ENCODE measurements at places on chromosomes 2 and 18.

DNA sequence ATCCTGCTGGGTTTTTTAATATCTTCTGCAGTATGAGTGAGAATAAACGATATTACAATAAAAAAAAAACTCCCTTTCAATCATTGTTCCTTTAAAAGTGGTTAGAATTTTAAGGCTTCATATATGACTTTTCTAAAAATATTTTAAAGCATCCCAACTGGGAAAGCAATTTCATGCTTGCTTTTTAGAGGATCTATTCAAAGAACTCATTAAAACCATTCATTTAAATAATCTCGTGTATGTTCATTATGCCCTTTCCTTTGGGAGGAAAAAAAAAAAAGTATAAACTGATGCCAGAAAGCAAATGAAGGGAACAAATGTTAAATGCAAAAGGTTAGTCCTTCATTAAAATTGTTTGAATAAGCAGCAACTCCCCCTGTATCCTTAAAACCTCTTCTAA lies 81.2 kb downstream of the XIRP2 start:
- no peak for DNase-seq

- DNase-seq = no peak
Observed at GRCh38 chr2:146591908-146592307, 1252.9 kb upstream of the ACVR2A start.

DNA sequence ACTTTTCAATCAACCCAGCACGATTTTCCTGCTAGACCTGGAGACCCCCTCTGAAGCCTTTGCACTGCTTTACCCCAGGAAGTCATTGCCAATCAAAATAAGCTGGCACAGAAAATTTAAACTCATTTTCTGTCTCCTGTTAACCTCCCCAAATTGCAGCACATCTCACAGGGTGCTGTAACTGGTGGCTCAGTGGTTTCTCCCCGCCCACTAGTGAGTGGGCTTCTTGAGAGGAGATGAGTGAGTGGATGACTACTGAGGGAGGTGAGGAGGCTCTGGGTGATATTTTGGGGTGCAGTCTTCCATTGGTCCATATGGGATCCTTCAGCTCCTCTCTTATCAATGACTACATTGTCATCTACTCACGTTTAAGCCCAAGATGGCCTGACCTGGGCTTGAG lies 239.8 kb upstream of the HS6ST1 start:
- no peak for DNase-seq

- no peak for DNase-seq
Observed at GRCh38 chr2:118986738-118987137, 44.7 kb downstream of the MARCO start.

DNA sequence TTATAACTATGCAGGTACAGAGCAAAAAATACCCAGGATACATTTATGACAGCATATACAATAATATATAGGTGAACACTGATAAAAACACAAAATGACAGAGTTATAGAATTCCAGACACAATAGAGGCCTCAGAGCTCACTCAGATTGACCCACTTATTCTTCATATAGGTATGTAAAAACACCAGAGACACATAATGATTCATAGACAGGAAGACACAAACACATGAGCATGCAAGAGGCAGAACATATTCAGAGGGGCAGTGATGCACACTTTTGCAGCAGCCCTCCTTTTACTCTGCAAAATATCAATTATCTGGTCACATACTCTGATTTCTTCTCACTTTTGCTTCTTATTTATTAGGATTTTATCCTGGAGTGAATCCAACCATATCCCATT lies 633.3 kb upstream of the ACVR2A start:
- DNase-seq = no peak

GRCh38 chr2:223095207-223095606 lies 43.2 kb downstream of the KCNE4 start:
- no peak for DNase-seq

DNA sequence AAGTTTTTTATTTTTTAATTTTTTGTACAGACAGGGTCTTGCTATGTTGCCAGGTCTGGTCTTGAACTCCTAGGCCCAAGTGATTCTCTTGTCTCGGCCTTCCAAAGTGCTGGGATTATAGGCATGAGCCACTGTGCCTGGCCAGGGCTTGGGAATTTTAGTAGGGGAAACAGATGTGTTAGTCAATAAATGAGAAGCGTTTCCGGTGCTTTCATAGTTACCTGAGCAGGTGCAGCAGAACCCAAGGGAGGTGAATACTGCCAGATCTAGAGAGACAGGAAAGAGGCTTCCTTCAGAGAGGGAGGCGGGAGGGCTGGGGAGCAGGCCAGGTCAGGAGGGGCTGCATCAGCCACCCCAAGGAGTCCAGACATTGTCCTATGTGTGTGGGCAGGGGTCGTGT lies 30.5 kb upstream of the IMPA2 start:
- DNase-seq = no peak

DNA sequence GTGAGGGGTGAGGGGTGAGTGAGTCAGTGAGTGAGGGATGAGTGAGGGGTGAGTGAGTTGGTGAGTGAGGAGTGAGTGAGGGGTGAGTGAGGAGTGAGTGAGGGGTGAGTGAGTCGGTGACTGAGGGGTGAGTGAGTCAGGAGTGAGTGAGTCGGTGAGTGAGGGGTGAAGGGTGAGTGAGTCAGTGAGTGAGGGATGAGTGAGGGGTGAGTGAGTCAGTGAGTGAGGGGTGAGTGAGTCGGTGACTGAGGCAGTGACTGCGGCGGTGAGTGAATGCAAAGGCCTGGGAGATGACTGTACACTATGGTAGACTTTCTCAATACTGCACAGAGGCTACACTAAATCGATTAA lies 16.6 kb downstream of the THAP4 start:
- no peak for DNase-seq

GRCh38 chr2:76128622-76129021 lies 417.9 kb upstream of the GCFC2 start:
- no peak for DNase-seq

DNA sequence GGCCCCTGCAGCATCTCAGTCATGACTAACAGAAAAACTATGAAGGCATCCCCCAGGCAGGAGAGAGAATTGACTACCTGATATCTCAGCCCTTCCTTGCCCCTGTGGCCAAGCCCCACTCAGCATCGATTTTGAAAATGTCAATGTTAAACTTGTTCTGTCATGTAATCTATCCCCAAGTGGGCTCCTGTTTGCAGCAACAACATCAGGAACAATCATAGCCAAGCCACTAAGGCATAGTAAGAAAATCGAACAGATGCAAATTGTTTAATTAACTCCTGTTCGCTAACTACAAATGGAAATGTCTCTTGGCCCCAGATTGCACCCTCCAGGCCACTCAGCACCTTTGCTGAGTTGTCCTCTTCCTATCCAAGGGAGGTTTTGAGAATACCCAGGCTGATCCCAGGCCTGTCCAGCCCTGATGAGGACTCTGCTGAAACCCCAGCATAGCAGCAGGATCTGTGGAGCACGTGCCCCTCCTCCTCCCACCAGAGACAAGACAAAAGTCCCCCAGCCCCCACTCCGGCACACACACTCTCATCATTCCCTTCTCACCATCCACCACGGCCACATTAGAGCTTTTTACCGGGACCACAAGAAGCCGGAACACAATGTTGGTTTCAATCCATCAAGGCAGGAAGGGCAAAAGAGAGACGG lies 150.1 kb downstream of the TNS1 start:
- no peak for DNase-seq

- no peak for DNase-seq
Observed at GRCh38 chr18:3097082-3097481, 84.1 kb upstream of the LPIN2 start.

- DNase-seq = no peak
Observed at GRCh38 chr18:23900994-23901393, 113.6 kb upstream of the TTC39C start.

DNA sequence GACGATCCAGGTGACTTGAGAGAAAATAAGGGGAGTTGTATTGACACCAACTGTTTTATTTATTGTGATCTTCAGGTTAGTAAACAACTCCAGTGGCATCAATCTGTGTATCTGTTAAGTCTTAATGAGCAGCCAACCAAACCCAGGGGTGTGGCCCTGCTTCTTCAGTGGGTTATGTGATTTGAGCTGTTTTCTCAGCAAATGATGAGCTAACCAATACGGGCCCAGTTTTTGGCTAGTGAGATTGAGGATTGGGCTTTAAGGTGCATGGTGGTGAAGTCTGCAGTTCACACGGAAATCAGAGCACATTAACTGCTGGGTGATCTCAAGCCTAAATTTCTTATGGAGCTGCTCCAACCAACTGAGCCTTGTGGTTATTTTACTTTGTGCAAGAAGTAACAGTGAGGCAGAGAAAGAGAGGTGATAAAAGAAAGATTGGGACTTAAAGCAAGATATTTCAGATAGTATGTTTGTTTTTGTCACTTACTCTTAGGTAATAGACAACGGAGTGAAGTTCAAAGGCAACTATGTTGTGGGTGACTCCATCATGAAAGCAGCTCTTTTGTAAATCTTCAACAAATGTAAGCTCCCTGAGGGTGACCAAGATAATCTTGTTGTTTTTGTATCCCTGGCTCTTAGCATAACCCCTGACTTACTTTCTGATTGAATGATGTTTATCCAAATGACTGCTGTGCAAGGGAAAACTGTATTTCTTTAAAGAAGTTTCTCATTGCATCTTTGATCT lies 2.4 kb downstream of the MTCL1 start:
- DNase-seq = no peak

DNA sequence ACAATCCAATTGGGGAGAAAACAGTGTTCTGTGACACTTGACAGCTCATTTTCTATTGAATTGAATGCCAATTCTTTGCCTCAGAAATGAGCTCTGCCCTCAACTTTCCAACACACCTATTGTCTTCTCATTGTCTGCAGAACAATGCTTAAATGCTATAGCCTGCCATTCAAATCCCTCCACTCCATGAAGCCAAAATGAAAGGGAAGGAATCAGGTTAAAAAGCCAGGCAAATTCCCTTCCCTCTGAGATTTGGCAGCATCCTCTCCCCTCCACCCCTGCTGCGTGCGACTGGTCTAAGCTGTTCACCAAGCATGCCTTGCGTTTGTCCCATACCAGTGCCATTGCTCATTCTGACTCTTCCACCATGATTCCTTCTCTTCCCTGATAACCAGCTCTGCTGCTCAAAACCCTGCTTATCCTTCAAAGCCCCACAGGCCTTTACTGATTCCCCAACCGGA lies 32.4 kb upstream of the TMEM131 start:
- DNase-seq = no peak

DNA sequence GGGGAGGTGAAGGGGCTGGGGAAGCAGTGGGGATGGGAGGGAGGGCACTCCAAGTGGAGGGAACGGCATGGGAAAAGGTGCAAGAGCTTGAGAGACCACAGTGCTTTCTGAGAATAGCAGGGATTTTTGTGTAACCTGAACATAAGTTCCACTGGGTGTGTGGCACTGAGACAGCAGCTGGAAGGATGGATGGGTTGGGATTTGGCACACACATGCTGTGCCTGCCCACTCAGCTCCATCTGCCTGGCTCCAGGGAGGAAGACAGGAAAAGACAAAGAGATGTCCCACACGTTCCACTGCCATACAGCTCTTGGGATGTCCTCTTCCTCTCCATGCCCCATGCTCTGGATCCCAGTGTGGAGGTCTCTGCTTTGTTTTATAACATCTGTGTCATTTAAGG lies 114.1 kb upstream of the TEX51 start:
- no peak for DNase-seq

DNA sequence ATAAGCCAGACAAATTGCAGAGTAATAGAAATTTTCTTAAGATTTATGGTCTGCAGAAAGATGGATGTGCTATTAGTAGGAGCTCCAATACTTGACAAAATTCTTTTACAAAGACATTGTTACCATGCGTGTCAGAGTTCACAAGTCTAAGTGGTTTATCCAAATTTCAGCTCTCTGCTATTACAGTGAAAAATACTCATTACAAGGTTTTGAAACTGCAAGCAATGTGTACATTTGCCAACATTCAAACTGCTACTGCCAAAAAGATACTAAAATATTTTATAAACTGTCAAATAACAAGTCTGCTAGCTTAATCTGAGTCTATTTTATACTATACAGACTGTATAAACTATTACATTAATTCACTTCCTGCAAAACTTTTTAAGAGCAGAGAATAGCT lies 1341.5 kb upstream of the ACVR2A start:
- no peak for DNase-seq

GRCh38 chr2:22893761-22894517 lies 491.0 kb upstream of the KLHL29 start:
- DNase-seq = no peak

- no peak for DNase-seq
Observed at GRCh38 chr18:66867653-66868052, 263.8 kb upstream of the CDH19 start.

DNA sequence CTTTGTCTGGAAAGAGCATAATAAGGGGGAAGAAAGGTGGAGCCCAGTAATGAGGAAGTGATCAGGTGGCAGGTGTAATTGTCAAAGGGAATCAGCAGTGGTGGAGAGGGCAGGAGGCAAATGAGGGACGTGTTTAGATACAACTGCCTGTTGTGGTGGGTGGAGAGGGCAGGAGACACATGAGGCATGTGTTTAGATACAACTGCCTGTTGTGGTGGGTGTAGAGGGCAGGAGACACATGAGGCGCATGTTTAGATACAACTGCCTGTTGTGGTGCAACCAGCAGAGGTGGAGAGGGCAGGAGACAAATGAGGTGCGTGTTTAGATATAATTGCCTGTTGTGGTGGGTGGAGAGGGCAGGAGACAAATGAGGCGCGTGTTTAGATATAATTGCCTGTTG lies 173.1 kb downstream of the ANKRD30B start:
- DNase-seq = no peak

- peak; percentile 80 for DNase-seq
Observed at GRCh38 chr2:96895746-96896651, 26.1 kb upstream of the SEMA4C start.

GRCh38 chr18:57004366-57005121 lies 142.3 kb upstream of the BOD1L2 start:
- DNase-seq = peak; percentile 31

Data from NCI-H1105 treated with DMSO at 0.1 percent for 48 hours (cell line).